ENCODE measurements at places on chromosomes 3 and 15.

DNA sequence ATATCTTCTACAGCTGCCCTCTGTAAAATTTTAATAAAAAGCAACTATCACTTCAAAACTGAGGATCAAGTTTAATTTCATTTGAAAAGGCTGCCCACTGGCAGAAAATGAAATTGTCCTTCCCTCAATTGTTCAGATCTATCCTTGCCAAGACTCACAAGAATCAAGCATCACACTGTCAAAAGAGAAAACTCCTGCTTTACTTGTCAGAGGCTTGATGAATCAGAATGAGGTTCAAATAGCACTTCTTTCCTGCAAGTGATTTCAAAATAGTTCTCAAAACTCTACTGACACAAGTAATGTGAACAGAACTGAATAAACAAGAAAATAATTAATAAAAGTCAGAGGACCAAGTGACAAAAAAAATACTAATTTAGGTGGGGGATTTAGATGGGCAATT is 70.6 kb downstream of the GOLIM4 start:
- no peak for DNase-seq

DNA sequence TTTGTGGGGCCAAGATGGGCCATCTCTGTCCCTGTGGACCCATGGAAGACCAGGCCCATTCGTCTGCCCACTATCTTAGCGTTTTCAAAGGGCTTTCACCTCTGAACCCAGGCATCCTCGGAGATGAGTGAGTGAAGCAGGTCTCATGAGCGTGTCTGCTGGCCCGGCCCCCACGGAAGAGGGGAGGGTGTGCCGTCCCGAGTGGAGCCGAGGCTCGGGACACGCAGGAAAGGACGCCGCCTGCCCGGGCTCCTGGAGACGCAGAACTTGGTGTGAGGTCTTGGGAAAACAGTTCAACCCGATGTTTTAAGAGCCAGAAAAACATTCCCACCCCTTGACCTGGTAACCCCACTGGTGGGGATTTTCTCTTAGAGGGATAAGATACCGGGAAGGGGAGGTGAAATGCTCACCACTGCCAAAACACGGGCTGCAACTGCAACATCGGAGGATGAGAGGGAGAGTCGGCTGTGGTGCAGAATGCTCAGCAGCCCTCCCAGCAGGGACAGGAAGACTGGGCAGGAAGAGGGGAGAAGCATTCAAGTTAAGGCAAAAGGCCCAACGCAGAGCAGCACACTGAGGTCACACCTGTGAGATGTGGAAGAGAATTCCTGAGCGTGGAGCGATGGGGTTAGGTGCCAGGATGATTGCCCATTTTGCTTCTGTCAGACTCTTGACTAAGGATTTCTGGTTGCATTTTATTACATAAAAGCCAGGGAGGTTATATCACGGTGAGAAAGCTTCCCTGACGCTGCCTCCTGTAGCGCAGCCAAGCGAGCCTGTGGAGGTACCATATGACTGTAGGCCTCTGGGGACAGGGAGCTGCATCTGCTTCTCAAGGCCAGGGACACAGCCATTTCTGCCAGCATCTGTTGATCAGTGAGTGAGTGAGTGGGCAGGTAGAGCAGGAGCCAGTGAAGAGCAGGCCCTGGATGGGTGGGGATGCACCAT is 14.1 kb upstream of the STAB1 start:
- no peak for DNase-seq

DNA sequence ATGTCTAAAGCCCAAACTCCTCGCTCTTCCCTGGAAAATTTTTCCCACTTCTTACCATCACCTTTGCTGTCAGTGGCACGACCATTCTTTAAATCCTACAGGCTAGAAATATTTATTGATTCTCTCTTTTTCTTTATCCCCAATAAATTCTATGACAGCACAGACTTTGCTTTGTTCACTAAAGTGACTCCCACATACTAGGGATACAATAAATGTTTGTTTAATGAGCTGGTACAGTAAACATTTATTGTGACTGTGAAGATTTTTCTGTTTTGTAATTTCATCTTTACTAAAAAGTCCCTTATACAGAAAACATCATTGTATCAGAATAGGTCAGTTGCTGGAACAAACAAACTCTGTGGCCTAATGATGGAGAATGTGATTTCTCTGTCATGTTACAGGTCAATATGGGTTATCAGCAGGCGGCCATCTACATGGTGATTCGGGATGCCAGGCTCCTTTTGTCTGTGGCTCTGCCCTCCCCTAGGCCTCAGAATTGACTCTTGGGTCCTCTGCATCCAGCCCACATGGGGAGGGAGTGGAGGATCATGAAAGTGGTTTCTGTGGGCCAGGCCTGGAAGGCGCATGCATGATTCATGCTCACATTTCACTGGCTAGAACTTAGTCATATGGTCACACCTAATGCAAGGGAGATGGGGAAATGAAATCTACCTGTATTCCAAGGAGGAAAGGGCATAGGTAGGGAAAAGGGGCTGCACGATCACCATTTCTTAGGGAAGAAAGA is 22.7 kb upstream of the KNG1 start:
- DNase-seq = no peak

GRCh38 chr3:41872157-41872556 is 89.7 kb downstream of the ULK4 start:
- DNase-seq = no peak

- no peak for DNase-seq
Measured at GRCh38 chr3:149660462-149660861, 2.6 kb upstream of the WWTR1 start.

DNA sequence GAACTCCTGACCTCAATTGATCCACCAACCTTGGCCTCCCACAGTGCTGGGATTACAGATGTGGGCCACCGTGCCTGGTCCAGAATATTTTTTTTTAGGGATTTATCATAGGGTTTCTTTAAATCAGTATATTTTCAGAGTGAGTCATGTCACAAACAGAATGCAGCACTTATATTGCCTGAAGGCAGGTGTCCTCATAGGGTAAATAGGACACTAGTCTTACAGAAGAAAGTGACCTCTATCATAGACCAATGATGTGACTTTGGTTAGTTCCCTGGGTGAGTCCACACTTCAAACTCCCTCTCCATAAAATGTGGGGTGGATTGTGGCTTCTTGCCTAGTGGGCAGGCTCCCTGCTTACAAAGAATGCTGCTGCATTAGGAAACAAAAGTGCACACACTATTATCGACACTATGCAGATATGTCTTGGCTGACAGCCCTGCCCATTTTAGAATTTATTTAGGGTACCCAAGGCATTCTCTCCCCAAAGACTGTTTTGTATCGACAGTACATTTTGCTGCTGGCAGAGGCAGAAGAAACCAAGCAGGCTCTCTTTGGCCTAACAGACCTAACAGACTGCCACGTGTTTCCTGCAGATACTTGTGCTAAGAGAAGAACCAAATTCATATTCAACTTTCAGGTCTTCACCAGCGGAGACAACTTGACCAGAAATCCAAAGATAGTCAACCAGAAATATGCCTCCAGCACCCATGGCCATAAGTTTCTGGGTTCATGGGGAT is 125.0 kb downstream of the MOBP start:
- peak; percentile 29 for DNase-seq

DNA sequence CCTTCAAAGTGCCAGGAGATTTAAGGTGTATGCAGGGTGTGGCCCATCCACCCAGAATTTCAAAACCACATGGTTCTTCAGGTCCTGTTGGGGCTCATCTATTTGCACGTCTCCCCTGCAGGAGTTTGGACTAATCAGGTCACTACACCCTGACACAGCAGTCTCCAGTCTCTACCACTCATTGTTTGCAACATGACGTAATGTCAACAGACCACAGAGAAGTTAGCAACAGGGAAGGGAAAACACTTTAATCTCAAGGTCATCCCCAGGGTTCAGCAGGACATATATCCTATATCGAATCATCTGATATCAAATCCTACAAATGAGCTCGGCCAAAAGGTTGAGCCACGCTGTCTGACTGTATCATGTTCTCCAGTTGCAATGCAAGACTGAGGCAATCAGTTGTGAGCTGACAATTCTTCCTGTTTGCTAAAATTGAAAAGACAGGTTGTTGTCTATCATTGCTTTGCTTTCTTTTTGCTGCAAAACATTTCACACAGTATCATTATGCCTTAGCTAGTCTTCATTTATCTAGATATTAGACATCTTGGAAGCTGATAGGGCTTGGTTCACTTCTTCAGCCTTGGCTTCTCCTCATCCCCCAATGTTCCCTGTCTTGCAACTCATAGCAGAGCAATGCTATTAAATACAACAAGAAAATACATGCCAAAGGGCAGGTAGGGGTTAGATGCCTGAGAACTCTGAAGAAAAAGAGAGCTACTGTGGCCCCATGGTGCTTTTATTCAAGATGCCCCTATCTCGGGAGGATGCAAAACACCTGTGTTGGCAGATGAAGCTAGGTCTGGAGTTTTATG is 13.4 kb upstream of the LEKR1 start:
- DNase-seq = no peak

- no peak for DNase-seq
Measured at GRCh38 chr3:89250742-89251141, 143.3 kb downstream of the EPHA3 start.

DNA sequence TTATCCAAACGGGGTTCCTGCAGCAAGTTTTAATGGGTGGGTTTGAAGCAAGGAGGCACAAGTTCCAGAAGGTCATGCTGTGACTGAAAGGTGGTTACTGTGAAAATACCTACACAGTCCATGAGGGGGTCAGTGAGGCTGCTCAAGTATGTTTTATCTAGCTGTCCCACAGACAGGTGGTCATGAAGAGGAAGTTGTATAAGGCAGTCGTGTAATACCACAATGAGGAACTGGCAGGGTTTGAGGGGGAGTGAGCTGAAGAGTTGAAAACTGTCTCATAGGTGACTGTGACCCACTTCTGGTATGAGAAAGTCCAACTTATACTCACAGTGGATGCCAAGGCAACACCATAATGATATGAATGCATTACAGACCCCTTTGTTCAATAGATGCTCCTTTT is 856.8 kb downstream of the OTOL1 start:
- DNase-seq = no peak

- no peak for DNase-seq
Measured at GRCh38 chr3:143634991-143635390, 213.3 kb downstream of the SLC9A9 start.

DNA sequence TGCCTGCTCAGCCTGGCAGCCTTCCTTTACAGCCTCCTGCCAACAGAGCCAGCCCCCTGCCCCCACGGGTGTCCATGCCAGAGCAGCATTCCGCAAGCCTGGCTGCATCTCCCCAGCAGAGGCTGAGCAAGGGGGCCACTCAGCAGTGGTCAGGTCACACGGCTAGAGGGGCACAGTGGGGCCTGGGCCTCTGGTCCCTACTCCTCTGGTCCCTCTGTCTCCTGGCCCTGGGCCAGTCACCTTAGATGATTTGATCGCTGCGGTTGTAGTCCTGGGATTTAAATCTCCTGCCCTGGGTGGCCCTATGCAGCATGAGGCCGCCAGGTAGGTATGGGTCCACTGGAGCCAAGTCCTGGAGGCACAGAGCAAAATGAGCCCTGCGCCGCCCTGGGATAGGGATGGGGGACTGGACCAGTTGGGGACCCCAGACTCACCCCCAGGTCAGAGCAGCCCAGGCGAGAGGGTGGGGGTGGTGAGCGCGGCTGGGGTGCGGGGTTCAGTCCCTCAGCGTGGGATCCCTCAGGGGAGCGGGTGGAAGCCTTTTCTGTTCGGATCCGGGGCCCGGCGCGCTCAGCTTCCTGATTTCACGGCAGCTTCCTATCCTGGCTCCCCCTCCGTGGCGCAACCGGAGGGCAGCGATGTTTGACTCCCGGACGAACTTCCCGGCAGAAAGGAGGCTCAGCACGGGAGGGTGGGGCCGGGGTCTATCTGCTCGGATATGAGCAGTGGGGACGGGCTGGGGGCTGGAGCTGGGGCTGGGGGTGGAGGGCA is at the start of gene ZBTB47:
Gene ZBTB47 (plus strand): TSS at position 138 of the 771 bp plus-strand sequence. CDS start 4,659 bp downstream, outside the sequence.
- no peak for DNase-seq

DNA sequence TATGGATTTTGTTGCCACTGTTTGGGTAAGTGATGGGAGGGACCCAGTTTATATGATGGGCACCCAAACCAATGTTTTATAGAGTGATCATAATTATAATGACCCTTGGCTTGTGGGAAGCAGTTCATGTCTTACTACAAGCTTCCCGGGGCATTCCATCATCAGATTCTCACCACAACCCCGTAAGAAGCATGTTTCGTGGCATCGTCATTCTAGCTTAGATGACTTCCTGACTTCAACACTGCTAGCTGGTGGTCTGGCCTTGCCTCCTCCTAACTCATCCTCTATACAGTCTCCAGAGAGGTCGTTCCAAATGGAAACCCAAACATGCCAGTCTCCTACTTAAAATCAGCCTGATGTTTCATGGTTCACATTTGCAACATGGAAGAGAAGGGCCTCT is 226.9 kb downstream of the ADAMTS9 start:
- no peak for DNase-seq

GRCh38 chr3:53862241-53862640 is 15.9 kb downstream of the IL17RB start:
- no peak for DNase-seq

- no peak for DNase-seq
Measured at GRCh38 chr15:41656188-41656587, 4.0 kb upstream of the MGA start.

GRCh38 chr15:32802286-32802936 is 84.6 kb downstream of the GREM1 start:
- DNase-seq = no peak

DNA sequence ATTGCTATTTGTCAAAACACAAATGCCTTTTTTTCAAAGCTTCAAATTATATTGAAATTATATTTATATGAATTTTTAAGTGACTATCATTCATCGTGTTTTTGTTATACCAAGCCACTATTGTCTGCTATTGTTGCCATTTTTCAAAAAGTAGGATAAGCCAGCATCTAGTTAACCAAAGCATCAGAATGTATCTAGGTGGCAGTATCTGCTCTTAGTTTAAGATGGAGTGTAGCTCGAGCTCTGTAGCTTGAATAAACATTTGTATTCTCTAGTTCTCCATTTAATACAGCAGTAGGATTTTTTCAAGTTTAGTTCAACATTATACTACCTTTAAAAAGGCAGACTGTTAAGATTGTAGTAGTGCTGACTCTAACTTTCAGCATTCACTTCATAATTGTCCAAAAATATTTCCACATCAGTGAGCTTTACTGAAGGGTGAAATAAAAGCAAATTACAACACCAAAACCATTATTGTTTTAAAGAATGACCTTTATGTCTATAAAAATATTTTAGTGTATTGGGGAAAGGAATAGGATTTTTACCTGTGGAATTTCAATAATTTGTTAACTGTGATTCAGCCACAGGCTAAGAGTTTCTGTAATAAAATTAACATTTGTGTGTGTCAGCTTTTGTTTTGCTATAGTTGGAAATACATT is 19.6 kb upstream of the C15orf61 start:
- peak; percentile 69 for DNase-seq

GRCh38 chr15:51702710-51703109 is 21.4 kb downstream of the SCG3 start:
- no peak for DNase-seq

GRCh38 chr15:85542895-85543331 is 162.5 kb downstream of the AKAP13 start:
- peak; percentile 59 for DNase-seq

Measured in Karpas-422 (cell line).